ENCODE measurements at places on chromosomes 3 and 15. TPM values are rescaled to one million over a fixed set of nuclear protein-coding genes. Genes with fewer than 3 reads are reported as not detected.
A peak's percentile ranks its signal among the peaks of the same experiment; 100 is the strongest.

DNA sequence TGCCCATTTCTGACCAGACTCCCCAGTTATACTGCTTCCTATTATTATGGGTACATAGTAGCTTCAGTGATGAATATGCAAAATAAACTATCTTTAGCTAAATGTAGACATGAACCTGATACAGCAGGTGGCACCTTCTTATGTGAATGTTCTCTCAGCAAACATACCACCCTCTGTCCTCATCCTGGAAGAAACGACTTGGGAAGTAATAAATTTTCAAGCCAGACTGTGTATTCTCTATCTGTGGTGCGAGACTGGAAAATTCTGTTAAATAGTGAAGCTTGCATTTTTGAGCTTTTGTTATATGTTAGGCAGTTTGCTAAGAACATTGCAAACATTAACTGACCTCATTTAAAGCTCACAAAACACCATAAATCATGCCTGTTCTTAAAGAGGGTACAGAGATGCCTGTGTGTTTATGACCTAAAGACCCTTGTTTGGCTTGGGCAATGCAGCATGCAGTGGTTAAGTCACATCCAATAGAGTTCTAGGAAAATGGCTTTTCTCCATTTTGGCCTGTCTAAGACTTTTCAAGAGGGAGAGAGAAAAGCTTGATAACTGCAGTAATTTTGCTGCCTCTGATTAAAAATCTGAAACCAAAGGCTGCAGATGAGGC lies 287.1 kb downstream of the NEK10 start:
- H3K4me1 ChIP-seq = no peaks in the 10 kb centered on the region
- no peak for DNase-seq
- no peaks in the 10 kb centered on the region for H3K36me3 ChIP-seq
- H3K4me3 ChIP-seq = no peak overlapping the region
- no peaks in the 10 kb centered on the region for H3K27me3 ChIP-seq

The RASL12 gene
- not detected for total RNA-seq

DNA sequence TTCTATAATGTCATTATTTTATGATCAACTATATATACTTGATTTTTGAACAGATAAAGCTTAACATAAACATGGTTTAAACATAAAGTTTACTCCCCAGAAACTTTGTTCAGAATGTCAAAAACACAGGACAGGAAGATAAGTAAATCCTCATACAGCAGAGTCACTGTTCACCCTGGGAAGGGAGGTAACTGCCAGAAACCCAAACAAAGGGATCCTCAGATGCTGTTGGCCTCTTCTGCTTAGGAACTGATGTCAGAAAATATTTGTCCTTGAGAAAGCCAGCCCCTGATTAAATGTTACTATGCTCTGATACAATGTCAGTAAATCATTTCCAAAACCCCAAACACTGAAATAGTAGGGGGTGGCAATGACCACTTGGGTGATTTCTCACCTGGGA lies 185.3 kb downstream of the TJP1 start:
- H3K4me3 ChIP-seq = no peak overlapping the region
- no peak overlapping the region for H3K27ac ChIP-seq
- H3K4me1 ChIP-seq = no peaks in the 10 kb centered on the region
- no peaks in the 10 kb centered on the region for H3K36me3 ChIP-seq
- no peak for DNase-seq

GRCh38 chr3:39024497-39024896 lies 27.2 kb downstream of the SCN11A start:
- peaks cover 9% of the 10 kb centered on the region for H3K27me3 ChIP-seq
- H3K4me3 ChIP-seq = no peak overlapping the region
- H3K4me1 ChIP-seq = no peaks in the 10 kb centered on the region

GRCh38 chr3:88668180-88668579 lies 439.2 kb upstream of the EPHA3 start:
- H3K36me3 ChIP-seq = no peaks in the 10 kb centered on the region
- H3K27ac ChIP-seq = no peak overlapping the region
- H3K4me3 ChIP-seq = no peak overlapping the region
- no peak for DNase-seq
- no peaks in the 10 kb centered on the region for H3K4me1 ChIP-seq
- H3K27me3 ChIP-seq = no peaks in the 10 kb centered on the region

GRCh38 chr3:177596248-177596815 lies 399.1 kb upstream of the TBL1XR1 start:
- no peak overlapping the region for H3K4me3 ChIP-seq
- no peaks in the 10 kb centered on the region for H3K27me3 ChIP-seq
- peak overlapping the region; percentile 40 for H3K27ac ChIP-seq

The SLC12A1 gene
- total RNA-seq = not detected

DNA sequence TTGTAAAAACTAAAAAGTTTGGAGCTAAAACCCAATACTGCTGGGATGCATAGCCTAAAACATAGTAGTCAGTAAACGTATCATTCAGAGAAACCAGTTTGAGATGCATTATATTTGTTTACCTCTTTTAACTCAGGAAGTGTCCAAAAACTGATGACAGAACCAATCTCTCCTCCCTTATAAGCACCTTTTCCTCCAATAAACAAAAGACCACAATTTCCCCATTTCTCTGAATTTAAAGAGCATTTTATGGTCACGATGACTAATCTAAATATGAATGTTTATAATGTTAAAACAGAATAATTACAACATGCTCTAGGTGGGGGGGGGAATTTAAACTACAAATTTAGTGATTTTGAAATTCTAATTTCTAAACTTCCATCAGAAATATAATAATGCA lies 58.5 kb downstream of the CEP63 start:
- no peaks in the 10 kb centered on the region for H3K27me3 ChIP-seq
- peaks cover 4% of the 10 kb centered on the region for H3K4me1 ChIP-seq
- H3K4me3 ChIP-seq = no peak overlapping the region
- DNase-seq = no peak
- H3K36me3 ChIP-seq = peaks cover 27% of the 10 kb centered on the region
- no peak overlapping the region for H3K27ac ChIP-seq

GRCh38 chr15:37678124-37678523 lies 256.3 kb upstream of the TMCO5A start:
- H3K27me3 ChIP-seq = no peaks in the 10 kb centered on the region
- H3K4me1 ChIP-seq = no peaks in the 10 kb centered on the region
- H3K4me3 ChIP-seq = no peak overlapping the region
- H3K36me3 ChIP-seq = no peaks in the 10 kb centered on the region

DNA sequence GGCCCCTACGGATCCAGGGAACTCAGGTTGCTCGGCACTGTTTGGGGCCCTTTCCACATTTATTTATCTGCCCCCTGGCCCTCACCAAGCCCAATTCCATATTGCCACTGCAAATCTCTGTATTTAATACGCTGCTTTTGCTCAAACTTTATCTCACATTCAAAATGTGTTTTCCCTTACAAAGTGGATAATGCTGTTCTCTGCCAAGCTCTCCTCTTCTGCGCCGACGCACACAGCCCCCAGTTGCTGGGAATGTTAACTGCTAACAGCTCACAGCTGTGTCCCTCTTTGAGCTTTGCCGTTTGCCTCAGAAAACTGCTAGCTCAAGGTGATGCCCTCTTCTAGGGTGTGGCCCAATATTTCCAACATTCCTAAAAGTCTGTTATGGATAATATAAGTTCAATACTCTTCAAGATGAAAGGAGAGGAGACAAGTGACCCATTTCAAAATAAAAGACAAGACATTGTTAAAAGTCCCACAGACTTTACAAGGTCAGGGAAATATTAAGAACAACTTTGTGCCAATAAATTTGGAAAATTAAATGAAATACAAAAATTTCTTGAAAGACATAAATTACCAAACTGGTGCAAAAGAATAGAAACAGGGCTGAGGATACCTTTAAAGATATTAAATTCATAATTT lies 12.6 kb upstream of the FBN1 start:
- H3K27me3 ChIP-seq = peaks cover 1% of the 10 kb centered on the region
- H3K4me1 ChIP-seq = no peaks in the 10 kb centered on the region
- no peak overlapping the region for H3K4me3 ChIP-seq
- H3K36me3 ChIP-seq = no peaks in the 10 kb centered on the region
- no peak overlapping the region for H3K27ac ChIP-seq

The INSYN1 gene
- not detected for total RNA-seq

DNA sequence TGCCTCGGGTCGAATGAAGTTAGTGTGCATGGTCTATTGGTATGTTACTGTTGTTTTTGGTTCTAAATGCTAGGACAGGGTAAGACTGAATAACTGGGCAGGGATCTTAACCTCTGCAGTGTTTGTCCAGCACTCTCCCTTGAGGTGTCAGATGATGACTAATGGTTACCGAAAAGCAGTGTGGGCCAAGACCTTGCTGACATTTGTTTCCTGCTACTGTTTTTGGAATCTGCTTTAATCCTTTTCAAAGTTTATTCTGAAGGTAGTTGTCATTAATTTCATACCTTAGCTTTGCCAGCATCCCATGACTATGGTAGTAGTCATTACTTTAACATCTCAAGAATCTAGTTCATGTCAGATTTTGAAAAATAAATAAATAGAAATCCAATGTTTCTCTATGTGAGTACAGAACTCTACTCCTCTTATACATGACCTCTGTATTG lies 117.0 kb downstream of the P3H2 start:
- DNase-seq = no peak
- H3K27me3 ChIP-seq = peaks cover 18% of the 10 kb centered on the region
- no peaks in the 10 kb centered on the region for H3K36me3 ChIP-seq
- no peak overlapping the region for H3K27ac ChIP-seq

DNA sequence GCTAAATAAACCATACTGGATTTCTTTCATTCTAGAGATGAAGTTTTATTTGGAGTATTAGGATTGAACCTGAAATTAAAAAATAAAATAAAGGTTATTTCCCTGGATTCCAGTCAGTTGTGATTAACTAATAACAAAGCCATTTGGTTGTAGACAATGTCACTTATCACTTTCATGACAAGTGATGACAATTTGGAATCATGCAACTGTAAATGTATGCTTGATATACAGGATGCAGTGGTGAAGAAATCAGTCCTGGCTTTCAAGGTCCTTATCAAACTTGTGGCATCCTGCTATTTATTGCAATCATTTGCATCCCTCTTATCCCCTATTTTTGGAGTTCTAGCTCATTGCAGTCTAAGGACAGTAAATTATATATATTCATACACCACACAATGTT lies 425.2 kb downstream of the CHL1 start:
- no peaks in the 10 kb centered on the region for H3K36me3 ChIP-seq
- no peaks in the 10 kb centered on the region for H3K4me1 ChIP-seq
- no peak overlapping the region for H3K4me3 ChIP-seq
- no peak overlapping the region for H3K27ac ChIP-seq
- no peaks in the 10 kb centered on the region for H3K27me3 ChIP-seq

- H3K4me3 ChIP-seq = peak overlapping the region; percentile 53
- no peaks in the 10 kb centered on the region for H3K27me3 ChIP-seq
- peaks cover 1% of the 10 kb centered on the region for H3K36me3 ChIP-seq
Measured at GRCh38 chr3:188432802-188433520, 279.0 kb downstream of the LPP start.

DNA sequence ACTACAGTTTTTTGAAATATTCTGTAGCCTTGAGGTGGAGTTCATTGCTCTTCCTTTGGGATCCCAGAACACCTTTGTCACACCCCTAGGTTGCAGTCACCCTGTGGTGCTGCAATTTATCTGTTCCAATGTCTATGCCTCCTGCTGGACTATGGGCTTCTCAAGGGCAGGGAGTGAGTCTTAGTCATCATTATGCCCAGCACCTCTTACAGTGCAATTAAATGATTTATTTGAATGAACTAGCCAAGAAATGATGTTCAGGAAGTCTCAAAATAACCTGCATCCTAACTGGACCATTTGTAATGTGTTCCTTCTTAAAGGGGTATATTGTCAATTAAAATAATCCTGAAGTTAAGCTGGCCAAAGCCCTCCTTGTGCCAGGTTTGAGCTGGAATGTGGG lies 28.5 kb downstream of the SHC4 start:
- H3K27ac ChIP-seq = no peak overlapping the region
- peaks cover 21% of the 10 kb centered on the region for H3K27me3 ChIP-seq
- no peaks in the 10 kb centered on the region for H3K36me3 ChIP-seq
- no peak for DNase-seq
- no peak overlapping the region for H3K4me3 ChIP-seq

DNA sequence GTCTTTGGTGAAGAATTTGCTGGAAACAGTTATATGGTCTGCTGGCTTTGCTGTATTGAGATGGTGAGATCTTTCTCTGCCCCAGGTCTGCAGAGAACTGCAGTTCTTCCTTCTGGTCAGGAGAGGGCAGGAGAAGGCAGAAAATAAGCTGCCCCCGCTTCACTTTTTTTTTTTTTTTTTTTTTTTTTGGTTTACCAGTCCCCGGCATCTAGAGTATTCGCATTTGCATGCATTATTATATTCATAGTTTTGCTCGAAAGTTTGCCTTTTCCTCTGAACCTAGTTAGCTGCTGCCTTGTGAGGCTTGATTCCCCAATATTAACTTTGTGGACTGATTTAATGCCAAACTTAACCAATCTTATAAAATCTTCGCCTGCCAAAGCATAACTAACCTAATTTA lies 10.6 kb upstream of the PARL start:
- peak; percentile 37 for DNase-seq
- H3K4me1 ChIP-seq = no peaks in the 10 kb centered on the region
- H3K4me3 ChIP-seq = no peak overlapping the region

The CSTA gene
- not detected for total RNA-seq

The KLHL40 gene
- not detected for total RNA-seq

DNA sequence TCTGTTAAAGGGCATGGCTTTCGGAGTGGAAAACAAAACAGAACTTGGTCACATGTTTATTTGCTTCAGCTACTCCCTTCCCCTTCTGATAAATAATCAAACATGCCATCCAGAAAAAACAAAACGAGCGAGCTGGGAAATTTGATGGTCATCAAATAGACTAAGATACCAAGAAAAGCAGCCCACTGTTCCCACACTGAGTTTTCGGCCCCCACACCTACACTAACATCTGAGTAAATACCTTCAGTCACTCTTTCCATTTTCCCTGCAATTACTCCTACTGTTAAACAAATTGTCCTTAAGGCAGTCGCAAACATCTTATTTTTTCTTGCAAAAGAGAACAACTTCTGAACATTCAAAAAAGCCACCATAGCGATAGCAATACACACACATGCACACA lies 454.6 kb downstream of the FOXP1 start:
- peak overlapping the region; percentile 77 for H3K4me3 ChIP-seq
- no peaks in the 10 kb centered on the region for H3K27me3 ChIP-seq
- H3K27ac ChIP-seq = peak overlapping the region; percentile 93
- peaks cover 33% of the 10 kb centered on the region for H3K36me3 ChIP-seq
- DNase-seq = peak; percentile 63

Measured in activated CD8-positive, alpha-beta T cell treated with anti-CD3 and anti-CD28 coated beads for 36 hours (primary cell).